ENCODE measurements at places on chromosomes 12 and 14. TPM values are rescaled to one million over a fixed set of nuclear protein-coding genes. Genes with fewer than 3 reads are reported as not detected.

- DNase-seq = no peak
Observed at GRCh38 chr14:52268279-52269061, 972 bp downstream of the PTGDR start.

DNA sequence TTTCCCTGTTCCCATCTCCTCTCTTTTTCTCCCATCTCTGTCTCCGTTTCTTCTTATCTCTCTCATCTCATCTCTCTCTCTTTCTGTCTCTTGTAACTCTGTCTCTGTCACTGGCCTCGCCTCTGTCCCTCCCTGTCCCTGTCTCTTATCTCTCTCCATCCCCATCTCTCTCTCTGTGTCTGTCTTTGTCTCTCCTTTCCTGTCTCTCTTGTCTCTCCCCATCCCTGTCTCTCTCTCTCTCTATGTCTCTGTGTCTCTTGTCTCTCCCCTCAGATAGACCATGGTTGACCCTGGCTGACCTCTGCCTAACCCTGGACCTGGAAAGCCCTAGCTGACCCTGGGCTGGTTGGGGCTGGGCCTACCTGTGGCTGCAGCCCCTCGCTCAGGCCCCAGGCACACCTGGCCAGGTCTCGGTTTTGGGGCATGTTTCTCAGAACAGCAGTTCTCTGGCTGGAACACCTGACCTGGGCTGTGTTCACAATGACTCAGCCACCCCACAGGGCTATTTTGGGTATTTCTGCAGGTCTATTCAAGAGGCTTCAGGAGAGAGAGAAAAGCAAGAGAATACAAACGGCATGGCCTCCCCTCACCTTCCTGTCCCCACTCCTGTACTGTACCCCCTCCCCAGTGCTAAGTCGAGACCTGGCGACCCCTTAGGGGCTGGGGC lies 174.4 kb downstream of the TMEM121 start:
- no peak for DNase-seq

DNA sequence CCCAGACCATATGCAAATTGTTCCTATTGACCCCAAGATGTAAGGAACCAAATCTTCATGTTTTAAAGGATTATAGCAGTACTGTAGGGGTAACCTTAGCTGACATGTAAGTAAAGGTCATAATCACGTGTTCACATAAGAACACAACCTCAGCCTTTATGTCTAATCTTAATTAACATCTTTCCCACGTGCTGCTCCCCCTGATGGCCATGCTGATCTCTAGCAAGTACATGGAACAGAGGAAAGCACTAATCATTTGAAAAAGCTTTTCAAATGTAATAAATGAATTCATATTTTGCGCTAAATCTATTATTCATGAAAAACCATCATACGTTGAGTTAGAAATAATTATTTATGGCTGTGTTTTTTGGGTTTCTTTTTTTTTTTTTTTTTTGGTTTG lies 30.5 kb upstream of the ITPR2 start:
- DNase-seq = no peak

DNA sequence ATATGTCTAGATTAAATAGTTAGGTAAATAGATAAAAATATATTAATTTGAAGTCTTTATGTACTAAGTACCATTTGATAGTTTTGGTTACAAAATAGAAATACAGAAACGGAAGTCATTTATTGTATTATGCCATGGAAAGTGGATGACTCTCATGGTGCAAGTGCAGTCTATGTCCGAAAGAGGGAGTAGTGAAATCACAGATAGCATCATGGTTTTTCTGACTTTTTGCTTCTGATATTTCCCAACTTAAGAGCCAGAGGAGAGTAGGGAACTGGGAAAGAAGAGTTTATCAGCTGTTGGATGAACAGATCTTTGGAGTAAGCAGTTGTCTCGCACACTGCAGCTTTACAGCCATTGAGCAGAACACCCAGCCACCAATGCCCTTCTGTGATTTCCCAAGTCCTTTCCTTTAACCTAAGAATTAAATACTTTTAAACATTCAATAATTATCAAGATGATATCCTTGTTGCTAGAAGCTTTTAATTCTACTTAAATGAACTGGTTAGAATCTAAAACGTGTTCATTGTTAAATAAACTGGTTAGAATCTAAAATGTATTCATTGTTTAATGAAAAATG lies 18.4 kb upstream of the SRGAP1 start:
- DNase-seq = no peak

The ABCC9 gene
- total RNA-seq = not detected

- DNase-seq = no peak
Observed at GRCh38 chr14:20811986-20812975, 9.6 kb upstream of the RNASE1 start.

The BEST3 gene
- not detected for total RNA-seq

DNA sequence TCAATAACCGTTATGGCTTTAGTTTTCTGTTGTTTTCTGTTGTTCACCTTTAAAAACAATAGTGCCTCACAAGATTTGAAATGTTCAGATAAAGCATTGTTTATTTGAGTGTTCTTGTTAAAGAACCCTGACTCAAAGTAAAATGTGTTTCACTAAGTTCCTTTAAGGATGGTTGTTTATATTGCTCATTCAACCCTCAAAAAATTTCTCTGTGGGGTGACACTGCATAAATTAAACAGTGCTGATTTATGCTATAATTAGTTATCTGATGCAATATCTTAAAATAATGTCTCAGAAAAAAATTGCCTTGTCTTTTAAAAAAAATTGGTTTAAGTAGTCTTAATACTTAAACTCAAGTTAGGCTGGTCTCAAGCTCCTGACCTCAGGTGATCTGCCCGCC lies 775.1 kb downstream of the FLRT2 start:
- no peak for DNase-seq

The PTGER2 gene
- 52.3 TPM for total RNA-seq

DNA sequence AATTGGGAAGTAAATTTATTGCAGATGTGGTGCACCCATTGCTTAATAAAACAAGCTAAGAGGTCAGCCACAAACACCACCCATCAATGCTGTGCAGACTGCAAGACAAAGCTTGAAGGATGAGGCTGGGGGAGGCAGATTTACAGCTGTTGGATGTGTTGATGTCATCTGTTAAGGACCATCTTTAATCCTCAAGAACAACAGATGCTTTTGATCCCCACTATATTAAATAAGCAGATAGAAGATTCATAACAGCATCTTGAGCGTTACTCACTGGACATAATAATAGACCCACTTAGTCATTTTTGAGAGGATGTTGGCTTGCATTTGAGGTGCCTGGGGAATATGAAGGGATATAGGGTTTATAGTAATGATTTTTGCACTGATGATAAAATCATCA lies 58.8 kb downstream of the GPR68 start:
- DNase-seq = no peak

The HOXC13 gene
- total RNA-seq = not detected

GRCh38 chr12:30090258-30090657 lies 306.5 kb upstream of the TMTC1 start:
- no peak for DNase-seq

DNA sequence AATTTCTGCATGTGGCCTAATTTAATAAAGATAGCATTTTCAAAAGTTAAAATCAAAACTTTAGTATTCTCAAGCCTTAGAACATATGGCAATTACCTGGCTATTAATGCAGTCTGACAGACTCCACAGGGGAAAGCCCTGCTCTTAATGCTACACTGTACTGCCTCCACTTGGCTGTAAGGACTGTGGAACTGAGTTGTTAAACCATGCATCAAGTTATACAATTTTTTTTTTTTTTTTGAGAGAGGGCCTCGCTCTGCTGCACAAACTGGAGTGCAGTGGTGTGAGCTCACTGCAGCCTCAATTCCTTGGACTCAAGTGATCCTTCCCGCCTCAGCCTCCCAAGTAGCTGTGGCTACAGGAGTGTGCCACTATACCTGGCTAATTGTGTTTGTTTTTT lies 19.0 kb upstream of the NDUFA12 start:
- DNase-seq = no peak

The HRK gene
- not detected for total RNA-seq

The PLBD1 gene
- 8.2 TPM for total RNA-seq

DNA sequence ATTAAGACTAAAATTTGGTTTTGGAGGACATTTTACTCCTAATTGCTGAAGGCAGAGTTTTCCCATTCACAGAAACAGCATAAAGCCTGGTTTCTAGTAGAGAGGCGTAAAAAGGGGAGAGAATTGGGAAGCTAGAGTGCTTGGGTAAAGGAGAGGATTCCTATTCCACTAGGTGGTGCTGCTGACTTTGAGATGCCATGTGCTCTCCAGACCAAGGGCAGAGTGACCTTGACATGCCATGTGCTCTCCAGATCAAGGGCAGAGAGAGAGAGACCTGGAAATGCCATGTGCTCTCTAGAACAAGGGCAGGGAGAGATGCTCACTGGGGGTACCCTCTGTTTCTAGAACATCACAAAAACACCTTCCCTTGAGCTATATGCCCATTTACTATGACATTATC lies 176.2 kb upstream of the PDZRN4 start:
- DNase-seq = no peak

- DNase-seq = no peak
Observed at GRCh38 chr14:73753887-73754795, 40.0 kb upstream of the PNMA1 start.

GRCh38 chr14:81886588-81886987 lies 352.9 kb upstream of the SEL1L start:
- DNase-seq = no peak

- DNase-seq = no peak
Observed at GRCh38 chr14:52080158-52080800, 11.4 kb upstream of the NID2 start.

The SRGAP1 gene
- 0.08 TPM for total RNA-seq

The C12orf60 gene
- 0.22 TPM for total RNA-seq

- DNase-seq = no peak
Observed at GRCh38 chr14:61212546-61212945, 68.6 kb downstream of the TMEM30B start.

The SELPLG gene
- total RNA-seq = 154 TPM

DNA sequence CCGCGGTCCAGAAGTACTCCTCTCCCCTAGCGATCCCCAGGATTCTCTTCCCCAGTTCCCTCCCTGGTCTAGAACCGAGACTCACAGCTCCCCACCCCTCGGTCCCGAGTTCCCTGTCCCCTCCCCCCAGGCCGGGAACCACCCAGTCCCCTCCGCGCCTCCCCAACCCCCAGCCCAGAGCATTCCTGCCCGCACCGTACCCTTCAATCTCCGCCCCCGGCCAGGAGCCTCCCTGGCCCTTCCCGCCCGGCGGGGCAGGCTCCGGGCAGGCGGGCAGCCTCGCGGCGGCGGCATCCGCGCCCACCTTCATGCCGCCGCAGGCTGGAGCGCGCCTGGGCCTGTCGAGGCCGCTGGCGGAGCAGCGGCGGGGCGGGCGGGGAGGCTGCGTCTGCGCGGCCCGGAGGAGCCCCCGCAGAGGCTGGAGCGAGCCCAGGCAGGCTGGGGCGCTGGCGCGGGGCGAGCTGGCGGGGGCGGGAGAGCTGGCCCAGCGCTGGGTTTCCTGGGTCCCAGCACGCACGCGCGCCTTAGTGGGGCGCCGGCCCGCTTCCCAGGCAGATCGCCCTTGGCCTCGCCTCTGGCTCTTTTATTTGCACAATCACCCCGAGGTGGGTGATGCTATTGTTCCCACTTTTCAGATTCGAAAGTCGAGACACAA lies 22.2 kb upstream of the GPR132 start:
- DNase-seq = peak; percentile 57

GRCh38 chr14:71328183-71328582 lies 420.9 kb downstream of the PCNX1 start:
- no peak for DNase-seq

- no peak for DNase-seq
Observed at GRCh38 chr14:24399999-24400718, 1.4 kb downstream of the NYNRIN start.

GRCh38 chr14:60684203-60684602 lies 34.9 kb upstream of the SIX1 start:
- DNase-seq = no peak

The TAS2R8 gene
- total RNA-seq = not detected

GRCh38 chr14:104190396-104191000 lies 52.1 kb downstream of the KIF26A start:
- no peak for DNase-seq

The BMAL2 gene
- total RNA-seq = not detected

The PTPRB gene
- not detected for total RNA-seq

DNA sequence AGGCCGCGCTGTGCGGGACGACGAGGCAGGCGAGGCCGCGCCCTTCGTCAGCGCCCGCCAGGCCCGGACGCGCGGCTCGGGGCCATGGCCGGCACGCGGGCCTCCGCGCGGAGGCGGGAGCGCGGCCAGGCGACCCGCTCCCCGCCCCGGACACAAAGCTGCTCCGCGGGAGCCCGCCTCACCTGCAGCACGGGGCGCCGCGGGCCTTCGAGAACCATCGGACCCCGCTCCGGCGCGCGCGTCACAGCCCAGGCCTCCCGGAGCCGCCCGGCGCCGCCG lies 342 bp downstream of the DICER1 start:
- DNase-seq = no peak

The RDH12 gene
- not detected for total RNA-seq

GRCh38 chr12:116717466-116718437 lies 20.1 kb downstream of the SPRING1 start:
- DNase-seq = no peak

- no peak for DNase-seq
Observed at GRCh38 chr12:57553343-57554202, 3.7 kb downstream of the KIF5A start.

DNA sequence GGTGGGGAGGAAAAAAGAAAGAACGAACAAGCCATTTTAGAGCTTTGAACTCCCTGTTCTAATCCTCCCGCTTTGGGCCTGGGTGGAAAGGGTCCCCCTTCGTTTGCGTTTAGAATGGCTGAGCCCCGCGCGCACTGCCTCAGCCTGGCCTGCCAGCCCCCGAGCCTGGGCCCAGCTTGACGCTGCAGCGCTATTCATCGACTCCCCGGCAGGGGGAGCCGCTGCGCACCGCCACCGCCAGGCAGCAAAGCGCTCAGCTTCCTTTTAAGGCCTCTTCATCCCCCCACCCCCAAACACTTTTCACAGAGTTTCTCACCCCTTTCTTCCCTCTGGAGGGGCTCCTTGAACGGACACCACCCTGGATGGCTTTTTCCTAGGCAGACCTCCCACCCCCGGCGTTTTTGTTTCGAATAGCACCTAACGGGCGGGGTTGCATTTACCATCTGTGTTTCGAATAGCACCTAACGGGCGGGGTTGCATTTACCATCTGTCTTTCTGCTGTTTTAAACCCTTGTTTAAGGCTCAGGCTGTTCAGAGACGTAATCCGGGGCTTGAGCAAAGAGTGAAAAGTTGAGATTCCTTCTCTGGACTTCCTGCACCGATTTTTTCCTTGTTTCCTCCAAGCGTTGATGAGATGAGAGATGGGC lies 56.4 kb upstream of the PIWIL1 start:
- DNase-seq = no peak

DNA sequence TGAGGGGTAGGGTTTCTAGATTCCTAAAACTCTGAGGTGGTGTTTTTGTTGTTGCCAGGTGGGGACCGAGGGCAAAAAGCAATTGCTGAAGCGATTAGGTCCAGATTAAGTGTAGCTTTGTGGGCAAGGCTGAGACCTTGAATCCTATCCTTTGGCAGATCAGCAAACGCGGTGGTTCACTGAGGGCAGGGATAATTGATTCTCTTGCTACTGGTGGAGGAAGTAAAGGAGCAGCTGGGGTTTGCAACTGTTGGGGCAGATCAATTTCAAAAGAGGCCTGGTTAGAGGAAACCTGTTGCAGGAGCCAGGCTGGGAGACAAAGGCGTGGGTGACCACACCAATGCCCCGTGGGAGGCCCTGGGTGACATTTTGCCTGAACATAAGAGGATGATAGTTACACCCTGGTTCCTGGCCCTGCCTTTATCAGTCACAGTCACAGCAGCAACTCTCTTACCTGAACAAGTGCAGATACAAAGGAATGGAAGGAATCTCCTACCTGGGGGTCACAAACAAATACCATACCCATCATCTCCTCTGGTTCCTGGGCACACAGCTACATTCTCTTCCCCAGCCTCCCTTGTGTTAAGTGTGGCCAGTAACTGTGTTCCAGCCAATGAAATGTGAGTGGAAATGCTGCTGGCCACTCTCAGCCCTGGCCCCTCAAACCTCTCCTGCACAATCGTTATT lies 43.3 kb upstream of the RASSF3 start:
- no peak for DNase-seq

Data from naive thymus-derived CD4-positive, alpha-beta T cell (primary cell).